Left ventricle myocardium superior (tissue), 1 donor: ENCODE measurements at places on chromosomes 11 and 22. TPM values are rescaled to one million over a fixed set of nuclear protein-coding genes. Genes with fewer than 3 reads are reported as not detected.

DNA sequence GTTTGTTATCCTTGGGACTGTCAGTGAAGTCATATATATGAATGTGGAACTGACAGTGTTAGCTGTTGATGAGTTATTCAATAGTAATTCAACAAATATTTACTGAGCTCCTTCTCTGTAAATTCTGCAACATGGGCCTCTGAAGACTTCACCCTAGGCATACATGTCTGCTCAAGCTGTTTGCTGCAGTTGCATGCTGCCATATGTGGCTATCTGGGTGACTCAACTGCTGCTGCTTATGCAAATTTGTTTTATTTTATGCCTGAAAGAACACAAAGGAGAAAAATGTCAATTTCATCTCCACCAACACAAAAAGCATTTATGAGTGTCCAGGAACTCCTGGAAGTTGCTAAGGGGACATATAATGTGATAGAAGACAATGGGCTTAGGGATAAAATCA lies 417.6 kb downstream of the AASDHPPT start:
- no peak for DNase-seq

DNA sequence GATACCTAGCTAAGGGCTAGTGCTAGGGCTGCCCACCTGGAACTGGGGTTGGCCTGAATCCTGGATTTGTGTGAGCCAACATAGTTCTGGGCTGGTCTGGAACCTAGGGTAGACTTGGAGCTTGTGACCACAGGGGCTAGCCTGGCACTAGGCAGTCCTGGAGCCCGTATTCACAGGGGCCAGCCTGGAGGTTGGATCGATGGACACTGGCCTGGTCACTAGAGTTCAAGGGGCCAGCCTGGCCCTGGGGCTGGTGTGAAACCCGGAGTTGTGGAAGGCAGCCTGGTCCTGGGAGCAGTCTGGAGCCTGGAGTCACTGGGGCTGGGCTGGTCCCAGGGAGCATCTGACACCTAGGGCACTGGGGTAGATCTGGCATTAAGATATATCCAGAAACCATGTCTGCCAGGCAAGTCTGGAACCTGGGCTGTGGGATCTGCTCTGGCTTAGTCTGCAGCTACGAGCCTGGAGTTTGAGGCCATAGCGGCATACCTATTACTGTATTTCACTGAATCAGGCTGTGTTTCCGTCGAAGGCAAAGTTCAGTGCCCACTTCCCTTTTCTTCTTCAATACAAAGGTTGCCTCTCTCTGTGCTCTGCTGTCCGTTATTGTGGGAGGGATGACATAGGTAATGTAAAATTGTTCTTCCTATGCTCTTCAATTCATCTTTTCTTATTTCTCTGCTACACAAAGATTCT lies 9.1 kb upstream of the GLYATL1B start:
- DNase-seq, result no peak

GRCh38 chr11:14882196-14882595 lies 9.8 kb downstream of the CYP2R1 start:
- DNase-seq, result no peak

- DNase-seq, result peak; percentile 81
Observed at GRCh38 chr11:79437278-79437980, 3.4 kb downstream of the TENM4 start.

DNA sequence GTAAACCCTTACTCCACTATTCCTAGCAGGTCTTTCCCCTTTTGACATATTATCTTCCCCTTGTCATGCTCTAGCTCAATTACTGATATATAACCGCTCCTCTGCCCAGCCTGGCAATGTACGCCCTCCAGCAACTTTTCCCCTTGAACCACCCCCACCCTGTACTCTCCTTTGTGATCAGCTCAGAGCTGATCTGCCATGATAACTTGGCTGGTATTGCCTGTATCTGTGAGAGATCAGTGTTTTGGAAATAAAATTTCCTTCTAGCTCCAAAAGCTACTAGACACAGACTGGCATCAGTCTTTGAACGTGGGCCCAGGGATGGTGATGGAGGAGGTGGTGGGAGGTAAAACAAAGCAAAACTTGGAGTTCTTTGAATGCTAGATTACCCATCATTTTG lies 42.9 kb downstream of the DIXDC1 start:
- no peak for DNase-seq

DNA sequence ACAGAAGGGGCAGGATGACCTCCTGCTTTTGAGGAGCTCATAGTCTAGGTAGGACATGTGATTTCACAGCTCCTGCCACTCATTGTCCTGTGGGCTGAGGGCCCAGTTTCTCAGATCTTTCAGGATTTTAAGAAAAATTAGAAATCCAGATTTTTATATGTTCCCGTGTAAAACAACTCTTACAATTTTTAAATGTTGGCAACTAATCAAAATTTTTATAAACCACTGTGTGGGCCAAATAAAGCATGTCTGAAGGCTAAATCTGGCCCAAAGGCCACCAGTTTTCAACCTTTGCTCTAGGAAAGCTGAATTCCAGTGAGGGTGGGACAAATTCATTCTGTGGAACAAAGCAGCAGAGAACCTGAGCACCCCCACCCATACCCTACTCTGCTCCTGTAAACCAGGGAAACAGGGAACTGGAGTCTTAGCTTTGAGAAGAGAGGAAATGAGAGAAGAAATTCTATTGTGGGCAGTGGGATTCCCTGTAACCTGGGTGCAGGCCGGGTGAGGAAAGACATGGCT lies 20.6 kb downstream of the LRRC32 start:
- DNase-seq, result no peak

DNA sequence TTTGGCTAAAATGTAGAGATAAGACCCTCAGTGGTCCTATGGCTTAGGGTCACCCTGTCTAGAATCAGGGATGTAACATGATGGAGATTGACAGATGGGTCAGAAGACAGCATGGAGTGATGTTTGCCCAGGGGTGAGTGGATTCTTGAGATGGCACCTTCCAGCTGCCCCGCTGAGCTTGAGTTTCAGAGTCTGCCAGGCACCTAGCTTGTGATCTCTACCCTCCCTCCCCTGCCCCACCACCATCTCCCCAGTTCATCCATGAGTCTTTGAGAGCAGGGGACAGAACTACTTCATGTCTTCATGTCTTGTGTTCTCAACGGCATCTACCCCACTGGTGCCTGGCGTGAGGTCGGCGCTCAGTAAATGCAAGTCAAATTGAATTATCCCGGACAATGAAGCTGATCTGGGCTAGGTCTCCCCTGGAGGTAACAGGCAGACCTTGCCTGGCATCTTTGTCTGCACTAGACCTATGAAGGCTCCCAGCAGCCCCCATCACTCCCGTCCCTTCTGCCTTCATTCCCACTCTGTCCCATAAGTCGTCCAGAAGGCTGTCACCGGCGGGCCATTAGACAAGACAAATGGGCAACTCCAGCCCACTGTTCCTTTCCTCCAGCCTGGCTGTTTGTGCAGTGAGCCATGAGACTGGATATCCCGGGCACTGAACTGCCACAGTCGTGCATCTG lies 239.2 kb upstream of the TBCEL start:
- DNase-seq, result no peak

- DNase-seq, result peak; percentile 87
Observed at GRCh38 chr11:66985508-66986177, 10.5 kb downstream of the C11orf86 start.

- DNase-seq, result no peak
Observed at GRCh38 chr11:75536786-75537641, 11.3 kb upstream of the GDPD5 start.

DNA sequence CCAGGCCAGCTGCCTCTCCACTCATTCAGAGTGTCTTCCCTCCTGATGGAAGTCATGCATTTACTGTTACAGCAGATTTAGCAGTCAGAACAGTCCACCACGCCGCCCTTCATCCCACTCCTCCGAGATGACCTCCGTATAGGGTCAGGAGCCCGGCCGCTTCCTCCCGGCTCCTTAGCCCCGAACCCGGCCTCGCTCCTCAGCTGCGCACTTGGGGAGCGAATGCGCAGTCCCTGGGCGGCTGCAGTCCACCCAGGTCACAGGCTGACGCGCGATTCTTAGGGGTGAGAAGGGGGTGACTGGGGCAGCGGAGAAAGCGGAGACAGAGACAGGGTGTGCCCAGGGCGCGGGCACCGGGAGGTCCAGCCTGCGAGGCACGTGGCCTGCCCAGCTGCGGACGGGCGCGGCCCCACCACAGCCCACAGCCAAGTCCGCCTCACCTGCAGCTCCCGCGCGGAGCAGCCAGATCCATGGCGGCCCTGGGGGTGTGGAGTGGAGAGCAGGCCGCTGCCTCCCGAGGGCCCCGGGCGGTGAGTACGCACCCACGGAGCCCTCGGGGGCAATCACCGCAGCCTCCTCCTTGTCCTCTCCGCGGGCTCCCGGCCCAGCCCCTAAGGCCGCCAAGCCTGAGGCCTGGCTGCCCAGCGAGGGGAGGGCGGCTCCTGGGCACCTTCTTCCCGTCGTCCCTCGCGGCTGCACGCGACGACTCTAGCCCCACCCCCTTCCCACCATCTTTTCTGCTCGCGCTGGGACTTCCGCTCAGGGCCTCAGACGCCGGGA lies 286.6 kb downstream of the BRD1 start:
- peak; percentile 19 for DNase-seq

GRCh38 chr22:20980938-20981722 lies 967 bp upstream of the LZTR1 start:
- no peak for DNase-seq

DNA sequence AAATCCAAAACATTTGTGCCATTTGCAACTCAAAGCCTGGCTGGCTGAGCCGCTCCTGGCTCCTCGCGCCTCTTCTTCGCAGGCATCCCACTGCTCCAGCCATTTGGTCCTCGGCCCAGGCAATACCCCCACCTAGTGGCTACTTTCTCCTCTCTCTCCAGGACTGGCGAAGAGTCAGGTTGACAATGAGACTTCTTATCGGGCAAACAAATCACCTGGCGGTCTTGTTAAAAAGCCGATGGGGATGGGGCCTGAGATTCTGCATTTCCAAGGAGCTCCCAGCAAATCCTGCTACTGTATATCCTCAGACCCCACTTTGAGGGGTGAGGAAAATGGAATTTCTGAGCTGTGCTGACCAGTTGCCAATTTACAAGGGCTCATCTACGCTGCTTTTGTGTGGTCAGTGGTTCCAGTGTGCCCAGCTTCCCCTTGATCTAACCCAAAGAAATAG lies 89.0 kb downstream of the ISX start:
- peak; percentile 52 for DNase-seq

GRCh38 chr22:42132457-42132856 lies 1.8 kb upstream of the CYP2D6 start:
- no peak for DNase-seq

- peak; percentile 87 for DNase-seq
Observed at GRCh38 chr22:46737976-46738646, at the start of gene CERK. TSS of gene CERK (minus strand) at chr22:46738252. CDS start at chr22:46738148, 104 bp downstream.

DNA sequence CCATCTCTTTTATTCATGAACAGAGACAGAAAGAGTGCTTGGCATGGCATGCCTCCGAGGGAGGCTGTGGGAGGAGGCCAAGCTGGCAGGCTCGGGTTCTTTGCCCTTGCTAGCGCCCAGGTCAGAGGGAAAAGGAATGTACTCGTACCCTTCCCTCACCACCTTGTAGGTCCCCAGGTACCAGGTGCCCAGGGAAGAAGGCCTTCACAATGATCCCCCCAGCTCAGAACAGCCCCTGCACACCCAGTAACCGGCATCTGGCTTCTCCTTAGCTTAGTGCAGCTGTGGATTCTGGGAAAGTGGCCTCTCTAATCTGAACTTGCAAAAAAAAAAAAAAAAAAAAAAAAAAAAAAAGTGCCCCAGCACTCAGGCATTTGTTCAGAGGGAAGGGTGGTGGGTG lies 1.3 kb downstream of the HEPN1 start:
- no peak for DNase-seq

DNA sequence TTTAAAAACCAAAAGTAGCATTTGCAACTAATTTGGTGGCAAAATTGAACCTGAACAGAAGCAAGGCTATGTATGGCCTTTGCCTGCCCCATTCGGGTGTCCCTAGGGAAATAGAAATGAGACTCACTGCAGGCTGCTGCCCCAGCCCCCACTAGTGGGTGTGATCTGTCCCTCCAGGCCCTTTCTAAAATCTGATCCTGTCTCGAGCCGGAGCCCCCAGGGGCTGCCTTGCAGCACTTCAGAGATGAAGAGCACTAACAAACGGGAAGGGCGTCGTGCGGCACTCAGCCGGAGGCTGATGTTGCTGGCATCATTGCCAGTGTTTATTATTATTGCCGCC lies 43.2 kb downstream of the CD82 start:
- DNase-seq, result no peak

Gene OR51I1
- not detected for total RNA-seq

Gene HBG1
- total RNA-seq, result not detected

Gene SLC35E4
- total RNA-seq, result 3.1 TPM

Gene SLC22A12
- total RNA-seq, result not detected

Gene ANKK1
- total RNA-seq, result 0.10 TPM

Gene GPR152
- not detected for total RNA-seq
